ENCODE measurements at places on chromosomes 4 and X.

DNA sequence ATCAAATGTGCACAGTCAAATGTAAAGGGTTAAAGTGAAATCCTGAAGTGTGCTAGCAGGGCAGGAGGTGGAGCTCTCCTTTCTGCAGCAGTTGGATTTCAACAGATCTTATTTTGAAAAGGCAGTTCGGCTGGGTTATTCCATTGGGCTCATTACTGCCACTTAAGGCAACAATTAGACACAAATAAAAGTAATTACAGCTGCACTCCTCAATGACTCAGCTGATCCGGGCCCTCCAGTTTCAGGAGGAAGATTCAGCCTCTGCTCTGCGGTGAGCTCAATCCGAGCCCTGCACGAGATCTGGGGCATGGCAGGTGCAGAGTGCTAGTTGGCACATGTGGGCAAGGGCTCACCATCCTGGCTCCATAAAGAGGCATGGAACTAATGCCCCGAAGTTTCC lies 85.4 kb downstream of the PHKA2 start:
- DNase-seq, result no peak

DNA sequence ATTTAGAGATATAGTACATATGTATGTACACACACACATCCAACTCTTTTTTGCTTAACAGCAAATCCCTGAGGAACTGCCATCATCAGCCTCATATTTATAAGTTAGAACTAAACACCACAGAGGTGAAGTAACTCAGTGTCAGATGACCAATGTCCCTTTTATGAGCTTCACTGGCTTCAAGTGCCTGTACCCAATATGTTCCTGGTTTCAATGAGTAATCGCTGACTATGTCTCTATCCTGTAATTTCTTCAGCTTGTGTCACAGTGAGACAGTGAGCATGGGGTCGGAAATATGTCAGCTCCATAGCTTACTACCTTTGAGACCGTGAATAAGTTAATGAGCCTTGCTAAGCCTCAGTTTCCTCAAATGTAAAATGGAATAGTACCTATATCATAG lies 136.2 kb upstream of the RASGEF1B start:
- DNase-seq, result no peak

GRCh38 chrX:54817220-54817820 lies 9.8 kb downstream of the MAGED2 start:
- DNase-seq, result peak; percentile 79

DNA sequence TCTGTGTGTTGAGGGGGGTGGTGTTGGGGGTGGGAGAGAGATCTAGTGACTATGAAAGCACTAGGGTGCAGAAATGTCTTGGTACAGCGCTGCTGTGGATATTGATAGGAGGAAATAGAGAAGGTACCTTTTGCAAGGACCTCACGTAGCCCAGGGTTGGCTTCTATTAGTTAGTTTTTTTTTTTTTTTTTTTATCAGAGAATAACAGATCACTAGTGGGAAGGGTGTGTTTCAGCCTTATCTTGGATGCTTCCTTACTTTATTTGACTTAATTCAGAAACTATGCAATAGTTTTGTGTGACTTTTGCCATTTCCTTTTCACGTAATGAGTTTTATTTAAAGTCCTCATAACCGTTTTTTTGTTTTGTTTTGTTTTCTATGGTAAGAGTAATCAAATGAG lies 16.4 kb upstream of the PGRMC2 start:
- DNase-seq, result no peak

All from vagina (tissue), 2 donors.